Stimulated activated memory B cell treated with anti-CD40 and anti-IgM and Interleukin-4, amounts not matched to agents 10 μg/mL and 1 μg/mL and 100 μg/mL, for 72 hours (primary cell): ENCODE measurements at places on chromosomes 2 and 18.

DNA sequence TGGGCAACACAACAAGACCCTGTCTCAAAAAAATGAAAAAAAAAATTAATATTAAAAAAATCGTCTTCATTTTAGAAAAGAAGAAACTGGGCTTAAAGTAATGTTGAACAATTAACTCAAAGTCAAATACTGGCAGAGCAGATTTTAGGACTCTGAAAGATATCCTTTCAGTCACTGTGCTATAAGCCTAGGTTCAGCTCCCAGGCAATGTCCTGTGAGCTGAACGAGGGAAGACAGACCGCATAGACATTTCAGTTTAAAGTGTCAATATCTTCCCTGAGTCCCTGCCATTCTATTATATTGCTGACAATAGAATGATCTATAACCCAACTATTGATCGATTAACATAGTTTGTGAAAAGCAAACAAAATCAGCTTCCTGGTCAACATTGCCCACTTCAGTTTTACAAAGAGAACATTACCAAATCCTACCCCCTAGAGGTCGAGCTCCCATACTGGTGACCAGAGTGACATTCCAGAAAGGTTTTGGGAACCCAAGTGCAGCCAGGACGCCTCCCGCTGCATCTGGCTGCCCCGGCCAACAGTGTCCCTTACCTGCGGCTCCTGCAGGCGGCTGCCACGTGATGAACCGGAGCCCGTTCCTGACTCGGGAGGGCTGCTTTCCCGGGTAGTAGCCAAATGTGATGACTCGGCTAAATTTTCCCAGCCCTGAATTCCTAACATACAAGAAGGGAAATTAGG, 639 bp downstream of the MRO start:
- H3K27me3 ChIP-seq, result no peaks in the 10 kb centered on the region
- H3K4me1 ChIP-seq, result peaks cover 19% of the 10 kb centered on the region
- no peak for ATAC-seq
- no peak overlapping the region for H3K4me3 ChIP-seq
- no peaks in the 10 kb centered on the region for H3K36me3 ChIP-seq
- H3K27ac ChIP-seq, result no peak overlapping the region

GRCh38 chr18:29418136-29418535, 1241.2 kb upstream of the CDH2 start:
- no peaks in the 10 kb centered on the region for H3K4me1 ChIP-seq
- H3K27me3 ChIP-seq, result no peaks in the 10 kb centered on the region
- H3K36me3 ChIP-seq, result no peaks in the 10 kb centered on the region
- no peak for ATAC-seq
- no peak overlapping the region for H3K4me3 ChIP-seq

GRCh38 chr18:34809451-34810072, 99.5 kb downstream of the DTNA start:
- H3K36me3 ChIP-seq, result no peaks in the 10 kb centered on the region
- peaks cover 19% of the 10 kb centered on the region for H3K27me3 ChIP-seq
- no peaks in the 10 kb centered on the region for H3K4me1 ChIP-seq
- no peak overlapping the region for H3K27ac ChIP-seq
- no peak for ATAC-seq
- H3K4me3 ChIP-seq, result no peak overlapping the region

DNA sequence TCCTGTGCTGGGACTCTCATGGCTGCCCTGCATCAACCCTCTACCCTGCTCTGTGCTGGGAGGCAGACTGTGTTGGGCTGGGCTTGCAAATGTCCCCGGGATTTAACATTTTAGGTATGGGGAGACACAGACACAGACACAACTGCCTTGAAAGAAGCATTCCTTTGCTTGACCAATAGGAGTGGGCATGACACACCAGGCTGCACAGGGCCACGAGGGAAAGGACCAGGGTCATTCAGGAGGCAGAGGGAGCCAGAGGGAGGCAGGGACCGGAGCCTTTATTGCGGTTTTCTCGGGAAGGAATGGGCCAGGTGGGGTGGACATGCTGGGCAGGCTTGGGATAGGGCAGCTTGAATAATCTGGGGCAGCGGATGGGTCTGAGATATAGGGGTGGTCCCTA, 238.7 kb upstream of the COPS8 start:
- H3K27me3 ChIP-seq, result peaks cover 23% of the 10 kb centered on the region
- ATAC-seq, result no peak
- H3K4me1 ChIP-seq, result no peaks in the 10 kb centered on the region
- H3K27ac ChIP-seq, result no peak overlapping the region
- H3K36me3 ChIP-seq, result no peaks in the 10 kb centered on the region

DNA sequence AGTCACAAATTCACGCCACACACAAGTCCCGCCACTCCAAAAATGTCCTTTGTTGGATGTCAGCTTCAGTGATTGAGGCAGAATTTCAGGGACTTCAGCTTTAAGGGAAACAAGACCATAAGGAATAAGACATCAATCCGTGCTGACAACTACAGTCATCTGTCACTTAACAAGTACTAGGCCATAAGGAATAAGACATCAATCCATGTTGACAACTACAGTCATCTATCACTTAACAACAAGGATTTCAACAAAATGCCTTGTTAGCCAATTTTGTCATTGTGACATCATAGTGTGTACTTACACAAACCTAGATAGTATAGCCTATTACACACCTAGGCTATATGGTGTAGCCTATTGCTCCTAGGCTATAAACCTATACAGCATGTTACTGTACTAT, 58.0 kb downstream of the ANTXR1 start:
- no peak overlapping the region for H3K4me3 ChIP-seq
- ATAC-seq, result no peak
- H3K27ac ChIP-seq, result no peak overlapping the region
- peaks cover 14% of the 10 kb centered on the region for H3K27me3 ChIP-seq
- no peaks in the 10 kb centered on the region for H3K36me3 ChIP-seq

GRCh38 chr2:9207641-9208311, 1.2 kb downstream of the ASAP2 start:
- ATAC-seq, result no peak
- H3K4me3 ChIP-seq, result no peak overlapping the region
- peaks cover 7% of the 10 kb centered on the region for H3K4me1 ChIP-seq

- peak overlapping the region; percentile 44 for H3K27ac ChIP-seq
- no peaks in the 10 kb centered on the region for H3K36me3 ChIP-seq
- peak overlapping the region; percentile 27 for H3K4me3 ChIP-seq
Observed at GRCh38 chr2:102435741-102436140, 12.8 kb downstream of the IL18RAP start.

GRCh38 chr18:58251416-58251815, 207.4 kb downstream of the NEDD4L start:
- no peak overlapping the region for H3K4me3 ChIP-seq
- H3K4me1 ChIP-seq, result no peaks in the 10 kb centered on the region
- ATAC-seq, result no peak

DNA sequence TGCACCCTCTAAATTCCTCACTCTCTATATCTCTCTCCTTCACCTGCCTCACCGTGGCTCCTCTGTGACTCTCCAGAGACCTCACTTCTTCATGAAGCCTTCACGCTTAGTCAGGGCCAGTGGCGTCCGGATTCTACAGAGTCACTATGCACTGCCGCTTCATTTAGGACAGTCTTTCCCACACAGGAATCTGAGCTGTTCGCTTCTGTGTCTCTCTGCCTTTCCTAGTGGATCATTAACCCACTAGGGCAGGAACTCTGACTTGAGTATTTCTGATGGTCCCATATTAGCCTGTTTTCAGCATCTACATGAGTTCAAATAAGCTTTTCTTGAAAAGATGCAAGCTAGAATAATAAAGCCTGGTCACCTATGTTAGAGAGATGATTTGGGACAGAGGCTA, 180.2 kb upstream of the DOK6 start:
- H3K27ac ChIP-seq, result no peak overlapping the region
- ATAC-seq, result no peak
- H3K4me1 ChIP-seq, result no peaks in the 10 kb centered on the region
- H3K4me3 ChIP-seq, result no peak overlapping the region

- ATAC-seq, result no peak
- H3K4me1 ChIP-seq, result no peaks in the 10 kb centered on the region
- H3K27me3 ChIP-seq, result peaks cover 35% of the 10 kb centered on the region
- H3K36me3 ChIP-seq, result no peaks in the 10 kb centered on the region
- no peak overlapping the region for H3K27ac ChIP-seq
Observed at GRCh38 chr18:69397096-69397495, 3.6 kb upstream of the DOK6 start.

GRCh38 chr2:45029215-45029614, 20.0 kb upstream of the SIX2 start:
- no peak overlapping the region for H3K4me3 ChIP-seq
- H3K27ac ChIP-seq, result no peak overlapping the region
- no peaks in the 10 kb centered on the region for H3K4me1 ChIP-seq

DNA sequence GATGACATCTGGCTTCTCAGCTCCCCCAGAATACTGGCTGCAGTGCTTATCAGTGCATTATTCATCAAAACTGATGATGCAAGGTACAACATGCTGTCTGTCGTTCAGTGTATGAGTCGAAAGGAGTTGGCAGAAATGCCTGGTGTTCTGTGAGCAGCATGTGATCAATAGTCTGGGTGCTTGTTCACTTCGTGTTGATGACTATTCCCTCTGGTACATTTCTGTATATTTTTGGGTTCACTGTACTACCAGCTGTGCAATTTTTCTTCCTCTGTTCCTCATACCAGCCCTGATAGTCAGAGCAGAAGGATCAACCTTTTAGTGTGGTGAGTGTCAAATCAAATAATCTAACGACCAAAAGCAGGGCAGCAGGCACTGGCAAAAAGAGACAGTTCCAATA, 59.0 kb upstream of the KLHL14 start:
- H3K36me3 ChIP-seq, result peaks cover 10% of the 10 kb centered on the region
- H3K4me1 ChIP-seq, result peaks cover 5% of the 10 kb centered on the region
- no peak overlapping the region for H3K27ac ChIP-seq

DNA sequence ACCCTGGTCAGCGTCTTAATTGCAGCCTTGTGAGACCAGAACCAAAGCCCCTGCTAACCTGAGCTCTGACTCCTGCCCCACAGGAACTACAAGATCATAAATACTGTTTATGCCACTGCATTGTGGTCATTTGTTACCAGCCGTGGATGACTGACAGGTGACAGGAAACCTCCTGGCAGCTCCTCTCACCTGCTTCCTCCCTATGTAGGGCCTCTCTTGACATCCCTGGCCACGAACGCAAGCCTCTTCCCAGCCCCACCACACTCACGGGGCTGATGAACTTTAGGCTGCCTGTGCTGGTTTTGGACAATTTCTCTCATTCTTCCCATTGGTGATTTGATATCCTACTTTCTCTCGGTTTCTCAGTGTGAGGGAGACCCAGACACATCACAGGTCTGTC, 357.2 kb upstream of the MYT1L start:
- H3K4me3 ChIP-seq, result no peak overlapping the region
- H3K27me3 ChIP-seq, result peaks cover 51% of the 10 kb centered on the region
- H3K27ac ChIP-seq, result no peak overlapping the region
- no peak for ATAC-seq
- peaks cover 9% of the 10 kb centered on the region for H3K4me1 ChIP-seq

- H3K4me1 ChIP-seq, result no peaks in the 10 kb centered on the region
- H3K27me3 ChIP-seq, result peaks cover 15% of the 10 kb centered on the region
Observed at GRCh38 chr2:129831018-129831417, 148.4 kb upstream of the RAB6C start.

DNA sequence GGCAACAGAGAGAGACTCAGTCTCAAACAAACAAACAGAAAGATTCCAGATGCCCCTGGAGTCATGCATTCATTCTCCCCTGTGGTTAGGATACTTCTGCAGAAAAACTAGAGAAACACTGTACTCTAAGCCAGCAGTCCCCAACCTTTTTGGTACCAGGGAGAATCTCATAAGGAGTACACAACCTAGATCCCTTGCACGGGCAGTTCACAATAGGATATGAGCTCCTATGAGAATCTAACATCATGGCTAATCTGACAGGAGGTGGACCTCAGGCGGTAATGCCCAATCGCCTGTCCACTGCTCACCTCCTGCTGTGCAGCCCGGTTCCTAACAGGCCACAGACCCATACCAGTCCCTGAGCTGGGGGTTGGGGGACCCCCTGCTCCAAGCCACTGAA, 18.3 kb downstream of the PSME4 start:
- H3K4me1 ChIP-seq, result peaks cover 42% of the 10 kb centered on the region
- no peak overlapping the region for H3K4me3 ChIP-seq
- H3K36me3 ChIP-seq, result peaks cover 19% of the 10 kb centered on the region
- H3K27ac ChIP-seq, result no peak overlapping the region
- H3K27me3 ChIP-seq, result no peaks in the 10 kb centered on the region

- no peaks in the 10 kb centered on the region for H3K36me3 ChIP-seq
- ATAC-seq, result peak; percentile 88
- H3K4me3 ChIP-seq, result peak overlapping the region; percentile 55
- peaks cover 65% of the 10 kb centered on the region for H3K4me1 ChIP-seq
- no peaks in the 10 kb centered on the region for H3K27me3 ChIP-seq
- H3K27ac ChIP-seq, result peak overlapping the region; percentile 77
Observed at GRCh38 chr2:148658807-148659722, 14.5 kb downstream of the EPC2 start.

DNA sequence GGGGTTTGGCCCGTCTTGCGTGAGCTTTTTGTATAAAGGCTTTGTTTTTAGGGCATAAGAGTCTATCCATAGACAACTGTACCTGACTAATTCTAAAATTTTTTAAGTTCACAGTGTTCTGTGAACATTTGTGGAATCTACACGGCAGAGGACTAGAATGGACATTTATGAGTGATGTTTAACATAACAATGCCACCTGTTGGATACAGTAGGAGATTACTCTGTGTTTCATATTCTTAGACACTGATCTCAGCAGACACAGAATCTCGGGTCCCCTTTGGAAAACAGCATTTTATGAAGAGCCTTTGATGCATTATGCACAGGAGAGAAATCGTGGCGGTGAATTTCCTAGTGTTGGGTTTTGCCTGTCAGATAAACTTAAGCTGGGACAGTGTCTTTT, 752.2 kb downstream of the DPP10 start:
- no peak for ATAC-seq
- H3K36me3 ChIP-seq, result no peaks in the 10 kb centered on the region
- H3K27me3 ChIP-seq, result no peaks in the 10 kb centered on the region
- no peak overlapping the region for H3K4me3 ChIP-seq

DNA sequence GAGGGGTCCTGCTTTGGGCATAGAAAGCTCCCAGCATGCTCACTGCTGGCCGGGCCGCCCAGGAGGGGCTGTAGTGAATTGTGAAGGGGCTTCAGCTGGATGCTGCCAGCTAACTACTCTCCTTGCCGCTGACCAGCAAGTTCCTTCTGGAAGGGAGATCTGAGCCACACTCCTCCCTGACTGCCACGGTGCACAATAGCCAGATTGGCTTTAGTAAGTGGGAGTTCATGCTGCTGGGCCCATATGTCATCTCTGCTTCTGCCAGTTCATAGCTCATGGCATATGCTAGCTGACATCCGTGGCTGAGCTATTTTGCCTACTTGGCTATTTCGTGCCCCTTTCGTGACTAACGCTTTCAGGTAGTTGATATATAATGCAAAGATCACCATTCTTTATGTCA, 51.6 kb upstream of the ROCK2 start:
- no peak overlapping the region for H3K4me3 ChIP-seq
- ATAC-seq, result no peak
- H3K36me3 ChIP-seq, result no peaks in the 10 kb centered on the region
- no peak overlapping the region for H3K27ac ChIP-seq
- peaks cover 23% of the 10 kb centered on the region for H3K27me3 ChIP-seq
